ENCODE measurements at places on chromosomes 7 and 10. TPM values are rescaled to one million over a fixed set of nuclear protein-coding genes. Genes with fewer than 3 reads are reported as not detected.

- no peak overlapping the region for H3K4me3 ChIP-seq
- DNase-seq = no peak
- H3K27me3 ChIP-seq = no peaks in the 10 kb centered on the region
- no peaks in the 10 kb centered on the region for H3K4me1 ChIP-seq
These were observed 90.3 kb upstream of the ADAM12 start for GRCh38 chr10:126478546-126478945.

- H3K4me1 ChIP-seq = no peaks in the 10 kb centered on the region
- no peak overlapping the region for H3K4me3 ChIP-seq
- no peak for DNase-seq
- peaks cover 8% of the 10 kb centered on the region for H3K27me3 ChIP-seq
These were observed 23.8 kb downstream of the CUZD1 start for GRCh38 chr10:122821808-122822207.

GRCh38 chr10:63409465-63410027 is 56.2 kb downstream of the JMJD1C start:
- H3K27me3 ChIP-seq = no peaks in the 10 kb centered on the region
- H3K36me3 ChIP-seq = no peaks in the 10 kb centered on the region
- no peak for DNase-seq
- H3K4me3 ChIP-seq = no peak overlapping the region
- H3K4me1 ChIP-seq = peaks cover 7% of the 10 kb centered on the region

The TRPV6 gene
- total RNA-seq = not detected

The NFKB2 gene
- total RNA-seq = 20.3 TPM

The ANKIB1 gene
- total RNA-seq = 93.7 TPM

All from osteoblast (primary cell).